ENCODE measurements at places on chromosomes 6 and 20.

GRCh38 chr6:161134550-161135298, 139.1 kb downstream of the AGPAT4 start:
- no peak for DNase-seq

GRCh38 chr6:11128608-11129007, 17.1 kb upstream of the ERVFRD-1 start:
- no peak for DNase-seq

GRCh38 chr6:15595461-15596173, 67.2 kb downstream of the DTNBP1 start:
- no peak for DNase-seq

- no peak for DNase-seq
Observed at GRCh38 chr6:20906945-20907344, 372.7 kb downstream of the CDKAL1 start.

GRCh38 chr20:18694071-18694470, 106.2 kb downstream of the DTD1 start:
- no peak for DNase-seq

DNA sequence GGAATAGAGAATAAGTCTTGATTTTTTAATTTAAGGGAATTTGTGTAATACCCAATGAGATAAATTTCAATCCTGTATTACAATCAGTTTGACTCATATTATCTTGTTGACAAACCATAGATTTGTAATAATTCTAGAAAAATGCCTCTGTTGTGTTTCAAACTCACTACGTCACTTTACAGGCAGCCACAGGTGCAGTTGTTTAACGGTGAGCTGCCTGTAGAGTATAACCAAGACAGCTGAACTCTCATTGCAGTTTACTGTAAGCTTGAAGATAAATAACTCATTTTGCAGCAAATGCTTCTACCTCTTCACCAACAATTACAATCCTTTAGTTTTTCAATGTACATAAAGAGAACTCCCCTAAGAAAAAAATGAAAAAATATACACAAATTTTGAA, 114.3 kb downstream of the PRKN start:
- no peak for DNase-seq

DNA sequence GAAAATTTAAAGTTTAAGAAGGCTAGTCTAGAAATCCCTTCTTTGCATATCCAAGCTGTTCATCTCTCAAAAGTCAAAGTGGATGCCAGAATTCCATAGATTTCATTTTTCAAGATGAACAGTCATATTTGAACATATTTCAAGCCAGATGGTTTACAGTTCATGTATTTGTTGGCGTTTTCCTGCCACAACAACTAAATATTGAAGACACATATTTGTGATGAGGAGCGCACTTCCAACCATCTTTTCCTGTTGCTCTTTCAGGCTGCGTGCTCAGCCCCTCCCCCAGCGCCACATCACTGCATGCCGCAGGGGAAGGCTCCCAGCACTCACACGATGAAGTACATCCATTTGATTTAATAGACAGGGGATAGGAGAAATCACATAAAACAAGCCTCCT, 5.9 kb upstream of the NOX3 start:
- no peak for DNase-seq

DNA sequence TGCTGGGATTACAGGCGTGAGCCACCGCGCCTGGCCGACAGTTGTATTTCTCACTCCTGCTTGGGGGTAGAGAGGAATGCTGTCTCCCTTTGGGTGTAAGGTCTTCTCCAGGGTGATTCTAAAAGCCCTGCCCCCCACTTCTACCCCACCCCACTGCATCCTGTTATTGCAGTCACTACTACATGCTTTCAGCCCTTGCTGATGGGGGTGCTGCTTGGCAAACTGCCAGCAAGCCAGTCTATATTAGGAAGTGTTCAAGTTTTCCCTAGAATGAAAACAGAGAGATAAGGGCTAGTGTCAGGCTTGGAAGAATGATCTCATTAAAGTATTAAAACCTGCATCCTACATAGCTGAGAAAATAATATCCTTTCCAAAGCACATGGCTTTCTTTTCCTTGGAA, 31.3 kb downstream of the TTI1 start:
- no peak for DNase-seq

- no peak for DNase-seq
Observed at GRCh38 chr6:139425780-139426179, 51.3 kb upstream of the CITED2 start.
